Amygdala (tissue), 56 donors: ENCODE measurements at places on chromosomes 13 and 19.

DNA sequence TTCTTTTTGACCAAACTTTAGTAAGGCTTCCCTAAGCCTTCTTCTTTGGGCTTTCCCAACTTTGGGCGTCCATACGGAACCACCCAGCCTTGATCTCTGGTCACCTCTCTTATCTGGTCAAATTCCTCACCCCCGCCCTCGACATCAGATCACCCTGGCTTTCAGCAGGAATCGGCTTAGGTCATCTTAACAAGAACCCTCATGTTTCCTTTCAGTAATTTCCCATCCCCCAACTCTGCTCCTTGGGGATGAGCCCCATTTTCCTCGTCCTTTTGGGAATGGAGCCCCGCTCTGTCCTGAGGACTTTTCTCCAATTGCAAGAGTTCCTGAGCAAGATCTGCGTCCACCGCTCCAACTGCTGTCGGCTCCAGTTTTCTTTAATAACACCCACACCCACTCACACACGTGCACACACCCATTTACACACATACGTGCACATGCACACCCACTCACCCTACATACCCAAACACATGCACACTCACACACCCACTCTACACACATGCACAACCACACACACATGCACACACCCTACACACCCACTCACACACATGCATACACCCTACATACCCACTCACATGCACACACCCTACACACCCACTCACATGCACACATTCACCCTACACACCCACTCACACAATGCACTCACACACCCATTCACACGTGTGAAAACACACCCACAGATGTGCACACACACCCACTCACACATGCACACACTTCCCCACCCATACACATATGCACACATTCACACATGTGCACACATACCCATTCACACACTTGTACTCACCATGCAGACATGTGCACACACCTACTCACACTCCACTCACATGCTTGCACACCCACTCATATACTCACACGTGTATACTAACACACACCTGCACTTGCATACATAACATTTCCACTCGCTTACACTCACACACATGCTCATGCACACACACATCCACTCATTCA is 87.0 kb upstream of the TM9SF2 start:
- DNase-seq: no peak

DNA sequence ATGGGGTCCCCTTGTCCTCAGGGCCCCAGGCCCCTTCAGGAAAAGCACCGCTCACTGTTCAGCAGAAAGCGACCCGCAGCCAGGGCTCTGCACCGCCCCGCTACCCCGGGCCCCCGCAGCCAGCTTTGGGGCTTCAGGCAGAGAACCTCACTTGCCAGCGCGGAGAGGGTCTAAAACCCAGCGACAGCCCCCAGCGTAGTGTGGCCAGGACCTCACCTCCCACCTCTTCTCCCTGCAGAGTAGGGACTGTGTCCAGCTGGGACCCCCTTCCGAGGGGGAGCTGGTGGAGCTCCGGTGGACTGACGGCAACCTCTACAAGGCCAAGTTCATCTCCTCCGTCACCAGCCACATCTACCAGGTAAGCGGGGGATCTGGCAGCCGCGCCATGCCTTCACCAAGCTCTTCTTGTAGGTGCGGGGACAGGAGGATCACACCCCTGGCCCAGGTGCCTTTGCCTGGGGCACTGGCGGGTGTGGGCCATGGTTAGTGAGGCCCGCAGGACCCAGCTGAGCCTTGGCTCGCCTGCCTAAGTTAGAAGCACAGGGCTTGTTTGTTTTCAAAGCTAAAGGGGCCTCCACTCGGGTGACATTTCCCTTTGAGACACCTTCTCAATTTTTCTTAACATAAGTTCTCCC is 175.7 kb downstream of the KDM4B start:
- no peak for DNase-seq

DNA sequence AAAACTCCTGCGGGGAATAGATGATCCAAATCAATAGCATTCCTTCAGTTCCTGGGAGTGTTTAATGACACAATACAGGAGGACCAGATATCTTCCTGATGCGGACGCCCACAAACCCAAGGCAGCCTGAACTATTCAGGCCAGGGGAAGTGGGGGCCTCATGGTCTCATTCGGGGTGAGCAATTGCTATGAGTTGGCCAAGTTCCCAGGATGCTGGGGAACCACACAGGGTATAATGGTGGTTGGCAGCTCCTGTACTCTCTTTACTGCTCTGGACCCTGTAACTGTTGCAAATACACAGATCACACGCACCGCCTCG is 401.2 kb downstream of the IRS2 start:
- DNase-seq: no peak

GRCh38 chr13:20222553-20222952 is 9.6 kb downstream of the GJB6 start:
- no peak for DNase-seq

DNA sequence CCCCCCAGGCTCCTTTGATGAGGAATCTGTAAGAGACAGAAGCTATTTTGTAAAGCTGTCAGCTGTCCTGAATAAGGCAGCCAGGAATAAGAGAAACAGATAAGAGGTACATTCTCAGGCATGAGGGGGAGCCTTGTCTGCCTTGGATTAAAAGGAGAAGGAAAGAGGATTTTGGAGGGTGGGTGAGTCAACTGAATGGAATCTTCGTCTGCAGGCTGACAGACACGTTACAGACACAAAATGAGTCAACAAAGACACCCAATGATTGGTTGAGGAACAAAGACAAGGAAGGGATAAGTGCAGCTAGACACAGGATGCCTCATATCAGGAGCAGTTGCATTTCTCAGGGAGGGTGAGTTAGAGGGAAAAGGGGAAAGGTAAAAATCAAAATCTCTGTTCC is 162.5 kb downstream of the OLFM4 start:
- DNase-seq: no peak
